ENCODE measurements at places on chromosomes 5 and 9.

- no peak for DNase-seq
These were observed 110.0 kb downstream of the COL5A1 start for GRCh38 chr9:134751622-134752021.

GRCh38 chr9:116842658-116843057, 155.6 kb downstream of the TRIM32 start:
- DNase-seq = no peak

- no peak for DNase-seq
These were observed 713.4 kb upstream of the ACO1 start for GRCh38 chr9:31671011-31671410.

GRCh38 chr9:26694381-26695297, 198.0 kb downstream of the CAAP1 start:
- no peak for DNase-seq

- DNase-seq = no peak
These were observed 59.5 kb upstream of the PCSK1 start for GRCh38 chr5:96492459-96493047.

DNA sequence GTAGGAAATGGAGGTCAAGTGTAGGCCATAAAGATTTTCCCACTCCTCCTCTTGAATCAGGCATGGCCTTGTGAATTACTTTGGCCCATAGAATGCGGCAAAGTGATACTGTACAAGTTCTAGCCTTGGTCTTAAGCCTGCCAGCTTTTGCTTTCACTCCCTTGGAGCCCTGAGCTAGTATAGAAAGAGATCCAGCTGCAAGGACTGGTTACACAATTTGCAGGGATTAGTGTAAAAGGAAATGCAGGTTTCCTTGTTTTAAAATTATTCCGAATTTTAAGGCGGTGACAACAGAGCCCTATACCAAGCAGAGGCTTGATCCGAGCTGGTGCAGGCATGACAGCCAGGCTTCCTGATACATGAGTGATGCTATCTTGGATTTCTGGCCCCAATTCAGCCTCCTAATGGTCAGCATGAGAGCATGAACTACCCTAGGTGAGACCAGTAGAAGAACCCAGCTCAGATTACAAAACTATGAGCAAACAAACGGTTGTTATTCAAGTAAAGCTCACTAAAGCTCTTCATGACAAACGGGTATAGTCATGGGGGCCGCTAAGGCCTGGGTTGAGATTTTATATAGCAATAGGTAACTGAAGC, 257.9 kb downstream of the DOCK8 start:
- DNase-seq = no peak

GRCh38 chr5:142134331-142135010, 25.9 kb downstream of the NDFIP1 start:
- DNase-seq = no peak

DNA sequence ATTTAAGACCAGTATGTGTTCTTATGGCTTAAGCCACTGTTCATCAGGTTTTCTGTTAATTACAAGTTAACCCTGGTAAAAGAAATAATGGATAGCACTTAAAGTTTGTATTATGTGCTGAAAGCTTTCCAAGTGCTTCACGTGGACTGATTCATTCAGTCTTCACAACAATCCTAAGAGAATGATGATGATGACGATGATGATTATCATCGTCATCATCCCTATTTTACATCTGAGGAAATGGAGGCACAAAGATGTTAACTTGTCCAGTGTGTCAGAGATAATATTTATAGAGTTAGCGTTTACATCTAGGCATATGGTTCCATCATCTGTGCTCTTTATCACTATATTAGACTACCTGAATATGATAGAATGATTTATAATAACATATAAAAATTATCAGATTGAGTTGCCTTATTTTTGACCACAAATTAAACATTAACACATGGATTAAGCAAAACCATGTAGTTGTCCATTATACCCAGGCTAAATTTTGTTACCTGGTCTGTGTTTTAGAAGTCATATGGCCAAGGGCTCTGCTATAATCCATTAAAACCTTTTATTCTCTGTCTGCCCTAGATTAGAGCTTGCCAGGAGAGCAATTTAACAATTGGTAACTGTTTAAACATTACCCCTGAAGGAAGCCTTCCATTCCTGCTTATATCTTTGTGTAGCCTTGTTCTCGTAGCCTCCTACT, 102.3 kb upstream of the MAP3K1 start:
- DNase-seq = no peak

DNA sequence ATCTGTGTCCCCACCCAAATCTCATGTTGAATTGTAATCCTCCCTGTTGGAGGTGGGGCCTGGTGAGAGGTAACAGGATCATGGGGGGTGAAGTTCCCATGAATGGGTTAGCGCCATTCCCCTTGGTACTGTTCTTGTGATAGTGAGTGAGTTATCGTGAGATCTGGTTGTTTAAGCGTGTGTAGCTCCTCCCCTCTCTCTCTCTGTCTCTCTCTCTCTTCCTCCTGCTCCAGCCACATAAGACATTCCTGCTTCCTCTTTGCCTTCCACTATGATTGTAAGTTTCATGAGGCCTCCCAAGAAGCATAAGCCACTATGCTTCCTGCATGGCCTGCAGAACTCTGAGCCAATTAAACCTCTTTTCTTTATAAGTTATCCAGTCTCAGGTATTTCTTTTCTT, 28.8 kb downstream of the C5orf15 start:
- DNase-seq = no peak

DNA sequence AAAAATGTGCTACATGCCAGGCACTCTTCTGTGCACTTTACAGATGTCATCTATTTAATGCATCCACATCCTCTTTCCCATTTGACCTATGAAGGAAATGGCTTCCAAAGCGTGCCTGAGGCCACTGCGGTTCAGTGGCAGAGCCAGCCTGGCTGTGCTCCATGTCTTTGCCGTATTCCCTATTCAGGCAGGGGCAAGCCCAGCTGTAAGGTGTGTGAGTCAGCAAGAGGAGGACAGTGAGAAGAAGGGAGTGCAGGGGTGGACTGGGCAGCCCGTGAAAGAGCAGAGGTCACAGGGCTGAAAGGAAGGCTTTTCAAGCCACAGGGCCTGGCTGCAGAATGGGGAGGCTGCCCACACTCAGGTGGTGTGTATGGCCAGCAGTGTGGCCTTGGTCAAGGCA, 91.7 kb downstream of the HRH2 start:
- DNase-seq = no peak

- no peak for DNase-seq
These were observed 26.6 kb upstream of the ZBTB34 start for GRCh38 chr9:126833710-126834345.

- no peak for DNase-seq
These were observed 44.5 kb upstream of the NR3C1 start for GRCh38 chr5:143447983-143448382.

GRCh38 chr9:36959681-36960574, 74.1 kb downstream of the PAX5 start:
- no peak for DNase-seq

DNA sequence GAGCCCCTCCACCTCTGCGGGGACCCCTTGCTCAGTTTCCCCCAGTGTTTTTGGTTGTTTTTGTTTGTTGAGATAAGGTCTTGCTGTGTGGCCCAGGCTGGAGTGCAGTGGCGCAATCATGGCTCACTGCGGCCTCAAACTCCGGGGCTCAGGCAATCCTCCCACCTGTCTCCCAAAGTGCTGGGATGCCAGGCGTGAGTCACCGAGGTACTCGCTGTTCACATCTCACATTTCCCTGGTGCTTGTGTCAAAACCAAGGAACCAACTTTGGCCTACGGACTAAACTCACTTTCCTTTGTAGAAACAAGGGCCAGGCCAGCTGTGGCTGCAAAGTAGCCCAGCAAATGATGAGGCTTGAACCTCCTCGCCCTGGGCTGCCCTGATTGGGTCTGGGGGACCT, 9.7 kb upstream of the AJM1 start:
- no peak for DNase-seq

GRCh38 chr5:67315082-67315989, 118.7 kb upstream of the CD180 start:
- no peak for DNase-seq

DNA sequence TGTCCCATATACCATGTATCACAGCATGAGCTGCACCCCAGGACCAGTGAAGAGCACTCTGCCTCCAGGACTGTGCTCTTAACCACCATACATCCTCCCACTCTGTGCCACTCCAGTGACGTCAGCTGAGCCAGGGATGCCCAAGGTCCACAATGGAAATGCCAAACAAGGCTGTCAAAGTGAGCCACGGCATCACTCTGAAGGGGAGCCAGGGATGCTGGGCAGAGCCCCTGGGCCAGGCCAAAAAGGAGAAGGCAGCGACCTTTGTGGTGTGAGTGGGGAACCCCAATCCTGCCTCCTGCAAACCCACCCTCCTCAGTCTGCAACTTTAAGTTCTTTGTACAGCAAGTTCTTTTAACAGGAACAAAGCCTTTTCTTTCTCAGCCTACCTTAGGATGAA, 242.7 kb downstream of the SYK start:
- no peak for DNase-seq

- no peak for DNase-seq
These were observed 29.6 kb downstream of the RNF145 start for GRCh38 chr5:159179529-159180305.

GRCh38 chr9:38671748-38672147, 48.2 kb downstream of the FAM240B start:
- no peak for DNase-seq

DNA sequence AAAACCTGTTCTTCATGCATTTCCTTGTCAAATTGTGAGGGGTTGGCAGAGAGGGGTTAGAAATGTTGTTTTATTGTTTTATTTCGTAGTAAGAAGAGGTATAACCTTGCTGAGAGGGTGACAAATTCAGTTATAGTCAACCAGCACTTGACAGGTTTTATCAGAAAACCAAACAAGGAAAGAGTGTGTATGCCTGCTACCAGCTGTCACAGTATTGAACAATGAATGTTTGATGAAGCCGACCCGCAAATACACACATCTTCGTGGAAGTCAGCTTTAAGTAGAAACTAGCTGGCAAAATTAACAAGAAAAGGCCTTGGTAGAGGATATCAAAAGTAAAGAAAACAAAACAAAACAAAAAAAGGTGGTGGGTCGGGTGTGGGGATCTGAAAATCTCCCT, 214.6 kb upstream of the TLE4 start:
- DNase-seq = no peak

DNA sequence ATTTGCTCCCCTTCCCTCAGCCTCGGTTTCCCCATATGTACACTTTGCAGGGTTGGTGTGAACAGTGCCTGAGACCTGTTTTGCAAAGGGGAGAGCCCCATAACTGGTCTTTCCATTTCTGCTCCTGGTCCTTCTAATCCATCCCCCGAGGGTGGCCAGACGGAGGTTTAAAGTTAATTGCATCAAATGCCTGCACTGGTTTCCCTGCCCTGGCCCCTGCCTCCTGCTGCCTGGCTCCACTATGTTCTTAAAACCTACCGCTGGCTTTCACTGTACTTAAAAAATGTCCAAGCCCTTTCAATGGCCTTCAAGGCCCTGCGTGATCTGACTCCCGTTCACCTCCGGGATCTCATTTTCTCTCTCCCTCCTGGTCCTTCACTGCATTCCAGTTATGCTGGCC, 183.0 kb downstream of the RGS3 start:
- DNase-seq = no peak

DNA sequence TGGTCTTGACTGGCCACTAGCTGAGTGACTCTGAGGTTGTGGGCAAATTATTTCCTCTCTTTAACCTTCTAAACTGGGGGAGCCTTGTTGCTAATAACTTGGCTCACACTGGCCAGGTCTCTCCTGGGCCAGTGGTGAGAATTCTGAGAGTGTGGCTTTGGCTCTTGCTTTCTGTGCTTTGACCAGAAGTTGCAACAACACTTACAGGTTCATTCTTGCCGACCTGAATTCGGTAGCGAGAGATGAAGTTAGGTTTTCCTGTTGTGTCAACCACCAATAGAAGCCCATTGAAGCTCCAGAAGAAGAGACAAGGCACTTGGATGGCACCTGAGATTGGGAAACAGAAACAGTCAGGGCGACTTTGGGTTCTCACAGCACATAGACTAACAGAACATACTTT, 19.8 kb downstream of the FAXDC2 start:
- DNase-seq = no peak

DNA sequence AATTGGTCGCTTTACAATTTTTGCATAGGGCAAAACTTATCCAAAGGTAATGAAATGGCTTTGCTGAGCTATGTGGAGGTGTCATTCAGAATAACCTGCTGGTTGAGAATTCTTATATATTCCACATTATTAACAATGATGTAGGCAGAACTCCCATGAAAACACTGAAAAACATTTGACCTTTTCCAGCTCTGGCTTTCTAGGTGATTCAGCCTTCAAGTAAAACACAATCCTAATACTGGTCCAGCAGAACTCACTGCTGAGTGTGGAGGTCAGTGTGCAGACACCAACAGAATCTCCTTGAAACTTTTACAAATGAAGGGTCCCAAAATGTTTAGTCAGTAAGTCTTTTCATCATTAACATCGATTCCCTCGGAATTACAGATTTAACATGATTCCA, 162.0 kb upstream of the EFNA5 start:
- DNase-seq = no peak

GRCh38 chr9:708182-708550, 133.3 kb upstream of the DMRT1 start:
- no peak for DNase-seq

- DNase-seq = no peak
These were observed 21.4 kb upstream of the MLLT3 start for GRCh38 chr9:20643660-20644059.

DNA sequence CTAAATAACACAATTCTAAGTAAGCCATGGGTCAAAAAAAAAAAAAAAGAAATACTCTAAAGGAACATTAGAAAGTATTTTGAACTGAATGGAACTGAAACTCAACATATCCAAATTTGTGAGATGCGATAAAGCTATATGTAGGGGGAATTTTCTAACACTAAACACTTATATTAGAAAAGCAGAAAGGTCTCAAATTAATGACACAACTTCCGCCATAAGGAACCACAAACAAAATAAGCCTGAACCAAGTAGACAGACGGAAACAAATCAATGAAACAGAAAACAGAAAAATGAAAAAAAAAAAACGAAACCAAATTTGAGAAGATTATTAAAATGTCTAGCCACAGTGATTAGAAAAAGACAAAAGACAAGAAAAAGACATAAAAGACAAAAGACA, 39.9 kb downstream of the ADAMTS6 start:
- no peak for DNase-seq

DNA sequence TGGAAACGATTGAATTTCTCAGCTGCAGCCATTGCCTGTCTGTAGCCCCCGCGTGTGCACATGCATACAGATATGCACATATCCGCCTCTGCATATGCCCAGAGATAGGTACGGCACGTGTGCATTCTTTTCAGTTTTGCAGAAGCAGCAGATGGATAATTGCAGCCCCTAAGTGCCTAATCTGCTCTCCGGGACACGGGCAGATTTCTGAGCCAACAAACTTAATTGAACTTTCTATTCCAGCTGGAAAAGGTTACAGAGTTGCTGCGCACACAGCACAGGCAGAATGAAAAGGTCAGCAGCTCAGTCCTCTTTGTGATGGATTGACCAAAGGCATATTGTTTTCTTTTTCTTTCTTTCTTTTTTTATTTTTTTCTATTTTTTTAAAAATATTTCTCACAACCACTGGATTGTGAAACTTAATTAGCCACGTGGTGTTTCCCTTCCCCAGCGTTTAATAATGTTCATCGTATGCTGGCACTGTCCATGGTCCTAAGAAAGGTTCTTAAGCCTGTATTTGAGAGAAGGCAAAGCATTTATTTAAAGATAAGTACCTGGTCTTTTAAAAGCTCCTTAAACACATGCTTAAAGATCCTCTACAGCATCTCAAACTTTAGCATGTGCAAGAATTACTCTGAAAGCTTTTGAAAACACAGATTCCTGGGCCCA, 270.2 kb upstream of the BRINP1 start:
- DNase-seq = no peak

All from stimulated activated CD8-positive, alpha-beta memory T cell treated with anti-CD3 and anti-CD28 coated beads, Interleukin-15, amount 100 ng/mL, for 4 hours (primary cell).